Large intestine (tissue), 12 donors: ENCODE measurements at places on chromosomes 7 and 10. TPM values are rescaled to one million over a fixed set of nuclear protein-coding genes. Genes with fewer than 3 reads are reported as not detected.

TRIM74 gene
- 0.88 TPM for polyA plus RNA-seq

DDIT4 gene
- 47.2 TPM for polyA plus RNA-seq

HIBADH gene
- polyA plus RNA-seq = 54.2 TPM

ACTR1A gene
- polyA plus RNA-seq = 56.6 TPM

PDK4 gene
- 13.6 TPM for polyA plus RNA-seq

PRSS1 gene
- 0.15 TPM for polyA plus RNA-seq

TRIM24 gene
- 35.8 TPM for polyA plus RNA-seq

OPN1SW gene
- polyA plus RNA-seq = 0.18 TPM

IDI2 gene
- not detected for polyA plus RNA-seq

MMP21 gene
- 0.28 TPM for polyA plus RNA-seq

GRCh38 chr7:48209004-48209600, 37.8 kb downstream of the ABCA13 start:
- H3K4me3 ChIP-seq = no peak overlapping the region
- DNase-seq = no peak
- no peak overlapping the region for H3K27ac ChIP-seq
- H3K36me3 ChIP-seq = no peaks in the 10 kb centered on the region
- H3K4me1 ChIP-seq = no peaks in the 10 kb centered on the region
- no peaks in the 10 kb centered on the region for H3K27me3 ChIP-seq

DNA sequence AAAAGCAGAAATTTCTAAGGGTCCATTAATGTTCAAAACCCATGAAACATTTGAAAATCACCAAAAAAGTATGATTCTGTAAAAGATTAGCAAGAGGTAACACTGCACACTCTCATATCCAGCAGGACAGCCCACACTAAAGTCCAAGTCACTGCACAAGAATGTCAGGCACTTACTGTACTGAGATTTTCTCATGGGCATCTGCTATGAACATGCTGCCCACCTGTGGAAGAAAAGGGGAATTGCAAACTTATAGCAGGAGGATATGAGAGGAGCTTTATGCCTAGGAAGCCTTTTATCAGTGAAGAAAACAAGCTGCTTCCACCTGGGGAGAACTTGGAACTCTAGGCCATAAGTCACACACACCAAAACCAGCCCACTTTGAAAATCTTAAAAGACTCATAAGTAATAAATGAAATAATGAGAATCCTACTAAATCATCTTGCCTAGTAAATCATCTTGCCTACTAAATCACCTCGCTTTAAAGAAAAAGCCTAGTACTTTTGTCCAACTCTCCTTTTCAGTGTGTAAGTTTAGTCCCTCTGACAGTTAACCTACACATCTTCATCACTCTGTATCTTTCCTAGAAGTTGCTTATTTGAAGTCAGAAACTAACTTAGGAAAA, 46.1 kb downstream of the ARMH3 start:
- peak; percentile 83 for DNase-seq
- no peaks in the 10 kb centered on the region for H3K27me3 ChIP-seq
- peaks cover 44% of the 10 kb centered on the region for H3K36me3 ChIP-seq
- no peak overlapping the region for H3K4me3 ChIP-seq
- peak overlapping the region; percentile 14 for H3K27ac ChIP-seq

- H3K27me3 ChIP-seq = no peaks in the 10 kb centered on the region
- no peaks in the 10 kb centered on the region for H3K4me1 ChIP-seq
- DNase-seq = no peak
- H3K4me3 ChIP-seq = no peak overlapping the region
These were observed 649.2 kb downstream of the SORCS1 start for GRCh38 chr10:106515206-106515790.

DNA sequence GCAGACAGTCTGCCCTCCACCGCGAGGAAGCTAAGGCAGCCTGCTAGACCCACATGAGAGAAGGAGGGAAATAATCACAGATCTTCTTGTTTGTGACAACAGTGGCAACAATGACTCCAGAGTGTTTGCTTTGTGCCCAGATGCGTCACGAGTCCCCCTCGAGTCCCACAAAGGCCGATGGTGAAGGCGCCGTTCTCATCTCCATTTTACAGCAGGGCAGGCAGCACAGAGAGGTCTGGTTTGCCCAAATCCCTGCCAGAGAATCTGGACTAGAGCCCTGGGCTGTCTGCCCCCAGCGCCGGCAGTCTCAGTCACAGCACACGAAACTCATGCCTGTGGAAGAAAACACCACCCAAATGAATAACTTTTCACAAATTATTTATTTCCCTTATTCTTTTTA, 38.1 kb downstream of the KIAA1549 start:
- no peaks in the 10 kb centered on the region for H3K4me1 ChIP-seq
- no peak for DNase-seq
- H3K4me3 ChIP-seq = no peak overlapping the region
- no peaks in the 10 kb centered on the region for H3K36me3 ChIP-seq
- H3K27me3 ChIP-seq = no peaks in the 10 kb centered on the region

- no peaks in the 10 kb centered on the region for H3K36me3 ChIP-seq
- H3K4me3 ChIP-seq = no peak overlapping the region
- no peaks in the 10 kb centered on the region for H3K4me1 ChIP-seq
- no peak overlapping the region for H3K27ac ChIP-seq
- no peak for DNase-seq
- H3K27me3 ChIP-seq = no peaks in the 10 kb centered on the region
These were observed 1.7 kb downstream of the DPY19L1 start for GRCh38 chr7:35035511-35035961.

DNA sequence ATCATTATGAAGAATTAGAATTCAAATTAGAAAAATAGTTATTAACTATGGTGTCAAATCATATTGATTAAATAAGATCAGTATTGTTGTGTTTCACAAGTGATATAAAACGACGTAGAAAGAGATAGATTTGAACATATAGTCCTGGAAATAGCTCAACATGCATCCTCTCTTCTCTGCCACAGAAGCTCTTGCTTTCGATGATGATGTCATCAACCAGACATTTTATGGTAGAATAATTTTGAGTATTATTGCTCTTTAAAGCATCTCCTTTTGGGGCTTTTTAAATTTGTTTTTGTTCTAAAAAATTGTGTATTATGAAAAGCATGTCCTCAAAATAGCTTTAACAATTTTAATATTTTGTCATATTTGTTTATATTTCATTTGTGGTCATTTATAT, 95.0 kb downstream of the DGKB start:
- DNase-seq = no peak
- no peaks in the 10 kb centered on the region for H3K4me1 ChIP-seq
- no peak overlapping the region for H3K4me3 ChIP-seq
- H3K27me3 ChIP-seq = no peaks in the 10 kb centered on the region

DNA sequence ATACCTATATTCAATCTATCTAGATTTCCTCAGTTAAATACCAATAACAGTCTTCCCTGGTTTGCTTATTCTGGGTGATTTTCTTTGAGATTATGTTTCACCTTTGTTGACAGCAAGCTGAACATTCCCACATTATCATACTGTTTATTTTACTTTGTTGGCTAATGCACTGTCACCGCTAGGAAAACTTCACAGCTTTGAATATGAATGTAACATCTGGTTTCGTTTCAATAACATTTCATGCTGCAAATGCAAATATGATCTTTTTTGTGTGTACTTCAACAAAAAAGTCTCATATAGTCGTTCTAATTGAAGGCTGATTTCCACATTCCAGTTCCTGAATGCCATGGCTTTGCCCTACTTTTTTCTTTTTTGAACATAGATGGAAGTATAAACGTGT, 946.3 kb upstream of the GHITM start:
- no peak overlapping the region for H3K4me3 ChIP-seq
- no peaks in the 10 kb centered on the region for H3K27me3 ChIP-seq
- H3K27ac ChIP-seq = no peak overlapping the region
- DNase-seq = no peak
- H3K4me1 ChIP-seq = no peaks in the 10 kb centered on the region

DNA sequence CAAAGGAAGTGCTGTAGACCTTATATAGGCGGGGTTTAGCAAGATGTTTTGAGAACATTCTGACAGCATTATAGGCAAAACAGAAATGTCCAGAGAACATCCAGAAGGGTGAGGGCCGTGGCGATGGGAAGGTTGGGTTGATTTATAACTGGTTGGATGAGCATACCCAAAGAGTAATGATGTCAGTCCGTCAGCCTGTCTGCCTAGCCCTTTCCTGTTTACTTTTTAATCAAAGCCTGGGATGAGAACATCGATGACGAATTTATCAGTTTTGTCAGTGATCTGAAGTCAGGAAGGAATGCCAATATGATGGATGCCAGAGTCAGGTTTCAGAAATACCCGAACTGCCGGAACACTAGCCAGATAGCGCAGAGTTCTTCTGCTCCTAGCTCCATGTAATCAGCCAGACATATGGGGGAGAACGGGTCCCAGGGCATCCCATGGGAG, 33.8 kb upstream of the TRIM8 start:
- H3K27ac ChIP-seq = no peak overlapping the region
- peaks cover 38% of the 10 kb centered on the region for H3K36me3 ChIP-seq
- DNase-seq = no peak
- H3K4me3 ChIP-seq = no peak overlapping the region
- no peaks in the 10 kb centered on the region for H3K27me3 ChIP-seq

- H3K4me1 ChIP-seq = no peaks in the 10 kb centered on the region
- peaks cover 70% of the 10 kb centered on the region for H3K36me3 ChIP-seq
- H3K4me3 ChIP-seq = no peak overlapping the region
These were observed 211.0 kb downstream of the TCF7L2 start for GRCh38 chr10:113161066-113161465.

- no peaks in the 10 kb centered on the region for H3K27me3 ChIP-seq
- H3K4me3 ChIP-seq = peak overlapping the region; percentile 62
- DNase-seq = peak; percentile 17
- H3K4me1 ChIP-seq = peaks cover 13% of the 10 kb centered on the region
These were observed 16.0 kb downstream of the MYOZ1 start for GRCh38 chr10:73625004-73625883.

- DNase-seq = no peak
- no peak overlapping the region for H3K4me3 ChIP-seq
- H3K27me3 ChIP-seq = no peaks in the 10 kb centered on the region
- H3K4me1 ChIP-seq = no peaks in the 10 kb centered on the region
These were observed 344.2 kb upstream of the MGMT start for GRCh38 chr10:129122846-129123245.

DNA sequence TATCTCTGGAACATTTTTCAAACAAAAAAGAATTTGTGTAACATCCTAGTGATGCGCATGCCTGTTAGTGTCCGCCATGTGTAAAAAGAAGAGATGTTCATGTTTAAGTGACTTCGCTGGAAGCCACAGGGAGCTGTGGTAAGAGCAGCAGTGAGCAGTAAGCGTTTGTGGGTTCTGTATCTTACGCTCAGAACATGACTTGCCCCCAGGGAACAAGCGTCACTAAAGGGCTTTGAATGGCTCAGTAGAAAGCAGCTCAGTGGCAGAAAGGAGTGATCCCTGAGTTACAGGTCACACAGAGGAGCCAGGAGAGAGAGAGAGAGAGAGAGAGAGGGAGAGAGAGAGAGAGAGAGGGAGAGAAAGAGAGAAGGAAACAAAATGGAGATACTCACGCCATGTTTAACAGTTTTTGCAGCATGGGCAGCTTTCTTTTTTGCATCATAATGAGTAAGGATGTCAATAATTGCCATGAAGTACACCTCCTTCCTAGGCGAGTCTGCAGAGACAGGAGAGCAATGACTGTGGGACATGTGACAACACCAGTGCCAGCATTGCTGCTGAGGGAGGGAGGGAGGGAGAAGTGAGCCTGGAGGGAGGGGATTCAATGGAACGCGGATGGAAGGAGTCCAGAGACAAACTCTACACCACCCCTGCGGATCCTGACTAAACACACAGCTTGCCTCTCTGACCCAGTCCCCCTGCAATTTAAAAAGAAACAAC, 174.6 kb downstream of the PIP4K2A start:
- H3K27ac ChIP-seq = no peak overlapping the region
- peaks cover 29% of the 10 kb centered on the region for H3K36me3 ChIP-seq
- no peak for DNase-seq

- no peak for DNase-seq
- H3K36me3 ChIP-seq = no peaks in the 10 kb centered on the region
These were observed 347.7 kb downstream of the POM121L12 start for GRCh38 chr7:53383131-53383530.

DNA sequence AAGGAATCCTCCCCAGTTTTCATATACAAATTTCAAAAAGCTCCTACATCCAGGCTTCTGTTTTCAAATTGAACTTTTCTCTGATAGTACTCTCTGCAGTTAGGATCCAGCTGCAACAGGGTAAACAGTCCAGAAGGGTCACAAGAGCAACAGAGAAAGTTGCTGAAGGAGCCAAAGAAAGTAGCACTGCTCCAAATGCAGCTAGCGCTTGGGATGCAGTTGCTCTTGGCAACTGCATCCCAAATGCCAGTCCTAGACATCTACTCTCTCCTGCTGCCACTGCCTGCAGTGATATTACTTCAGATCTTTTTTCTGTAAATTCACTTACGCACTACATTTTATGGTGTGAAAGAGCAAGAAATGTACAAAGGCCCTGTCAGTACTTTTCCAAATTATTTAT, 14.6 kb downstream of the GPR37 start:
- H3K36me3 ChIP-seq = no peaks in the 10 kb centered on the region
- H3K27ac ChIP-seq = no peak overlapping the region
- no peaks in the 10 kb centered on the region for H3K27me3 ChIP-seq
- DNase-seq = no peak

GRCh38 chr10:93513091-93513490, 16.7 kb downstream of the CEP55 start:
- DNase-seq = no peak
- peaks cover 10% of the 10 kb centered on the region for H3K36me3 ChIP-seq
- H3K27me3 ChIP-seq = no peaks in the 10 kb centered on the region
- H3K4me1 ChIP-seq = no peaks in the 10 kb centered on the region
- H3K4me3 ChIP-seq = no peak overlapping the region

- peaks cover 17% of the 10 kb centered on the region for H3K4me1 ChIP-seq
- no peaks in the 10 kb centered on the region for H3K36me3 ChIP-seq
- no peak overlapping the region for H3K27ac ChIP-seq
- H3K4me3 ChIP-seq = no peak overlapping the region
These were observed 60.4 kb downstream of the NEURL1 start for GRCh38 chr10:103553743-103554487.

GRCh38 chr7:82778021-82778420, 334.4 kb upstream of the CACNA2D1 start:
- H3K4me1 ChIP-seq = no peaks in the 10 kb centered on the region
- no peaks in the 10 kb centered on the region for H3K27me3 ChIP-seq
- no peak overlapping the region for H3K4me3 ChIP-seq

DNA sequence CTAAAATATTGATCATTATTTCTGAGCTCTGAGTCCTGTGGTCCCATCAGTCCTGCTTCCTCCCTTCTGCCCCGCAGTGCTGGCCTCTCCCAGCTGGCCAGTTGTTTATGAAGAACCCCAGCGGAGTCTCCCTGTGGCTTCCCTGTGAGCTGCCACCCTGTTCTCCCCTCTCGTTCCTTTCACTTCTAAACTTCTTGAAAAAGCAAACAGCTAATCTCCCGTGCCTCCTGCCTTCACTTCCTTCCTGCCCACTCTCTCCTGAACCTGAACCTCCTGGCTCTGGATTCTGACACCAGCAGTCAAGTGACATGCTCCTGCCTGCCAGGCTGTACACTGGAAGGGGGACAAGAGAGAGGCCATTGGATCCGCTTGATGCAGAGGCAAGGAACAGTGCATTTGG, 63.7 kb upstream of the ZPBP start:
- no peaks in the 10 kb centered on the region for H3K27me3 ChIP-seq
- no peak overlapping the region for H3K4me3 ChIP-seq
- no peaks in the 10 kb centered on the region for H3K36me3 ChIP-seq
- no peak overlapping the region for H3K27ac ChIP-seq

- no peaks in the 10 kb centered on the region for H3K4me1 ChIP-seq
- no peak overlapping the region for H3K27ac ChIP-seq
- H3K36me3 ChIP-seq = no peaks in the 10 kb centered on the region
- no peak for DNase-seq
- H3K27me3 ChIP-seq = no peaks in the 10 kb centered on the region
These were observed 131.7 kb downstream of the DYNC1I1 start for GRCh38 chr7:95904099-95904498.

GRCh38 chr10:22500656-22501340, 155.5 kb downstream of the SPAG6 start:
- H3K36me3 ChIP-seq = no peaks in the 10 kb centered on the region
- no peaks in the 10 kb centered on the region for H3K4me1 ChIP-seq
- no peak overlapping the region for H3K27ac ChIP-seq
- DNase-seq = no peak
- no peaks in the 10 kb centered on the region for H3K27me3 ChIP-seq
